Myocyte (in vitro differentiated cells): ENCODE measurements at places on chromosomes 6 and 20. TPM values are rescaled to one million over a fixed set of nuclear protein-coding genes. Genes with fewer than 3 reads are reported as not detected.

DNA sequence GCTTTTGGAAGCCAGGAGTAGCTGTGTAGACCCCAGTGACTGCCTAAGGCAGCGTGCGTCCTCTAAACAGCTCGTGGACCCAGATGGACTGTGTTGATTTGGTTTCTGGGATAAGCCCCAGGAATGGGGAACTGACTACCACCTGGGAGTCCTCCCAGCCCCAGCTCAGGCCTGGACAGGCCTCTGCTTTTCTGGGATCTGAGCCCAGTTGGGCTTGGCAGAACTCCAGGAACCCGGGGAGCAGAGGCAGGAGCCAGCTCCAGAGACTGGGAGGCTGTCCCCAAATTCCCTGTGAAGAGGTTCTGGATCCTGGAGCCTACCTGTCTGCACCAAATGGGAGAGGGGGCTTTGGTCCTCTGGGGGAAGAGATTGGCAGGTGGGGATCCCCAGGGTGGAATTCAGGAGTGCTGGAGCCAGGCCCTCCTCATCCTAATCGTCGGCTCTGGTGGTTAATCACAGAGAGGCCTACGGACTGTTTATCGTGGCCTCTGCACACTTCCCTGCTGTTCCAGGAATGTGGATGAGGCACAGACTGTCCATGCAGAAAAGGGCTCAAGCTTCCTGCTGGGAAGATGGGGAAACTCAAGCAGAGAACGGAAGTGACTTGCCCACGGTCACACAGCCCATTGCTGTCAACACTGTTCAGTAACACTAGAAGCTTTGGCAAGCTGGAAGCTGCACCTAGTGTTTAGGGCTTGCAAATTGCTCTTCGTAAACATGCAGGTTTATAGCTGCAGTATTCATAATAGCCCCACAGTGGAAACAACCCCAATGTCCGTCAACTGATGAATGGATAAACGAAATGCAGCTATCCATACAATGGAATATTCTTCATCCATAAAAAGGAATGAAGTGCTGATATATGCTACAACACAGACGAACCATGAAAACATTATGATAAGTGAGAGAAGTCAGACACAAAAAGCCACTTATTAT, 100.6 kb downstream of the KCNB1 start:
- peak; percentile 51 for DNase-seq

GRCh38 chr6:82364087-82365015, 734 bp downstream of the TPBG start:
- peak; percentile 53 for DNase-seq

DNA sequence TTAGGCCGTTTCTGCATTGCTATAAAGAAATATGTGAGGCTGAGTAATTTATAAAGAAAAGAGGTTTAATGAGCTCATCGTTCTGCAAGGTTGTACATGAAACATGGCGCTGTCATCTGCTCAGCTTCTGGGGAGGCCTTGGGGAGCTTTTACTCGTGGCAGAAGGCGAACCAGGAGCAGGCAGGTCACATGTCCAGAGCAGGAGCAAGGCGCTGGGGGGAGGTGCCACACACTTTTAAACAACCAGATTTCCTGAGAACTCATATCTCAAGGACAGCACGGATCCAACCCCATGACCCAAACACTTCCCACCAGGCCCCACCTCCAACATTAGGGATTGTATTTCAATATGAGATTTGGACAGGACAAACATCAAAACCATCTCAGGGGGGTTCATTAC, 6.4 kb upstream of the SLC13A3 start:
- DNase-seq = no peak

DNA sequence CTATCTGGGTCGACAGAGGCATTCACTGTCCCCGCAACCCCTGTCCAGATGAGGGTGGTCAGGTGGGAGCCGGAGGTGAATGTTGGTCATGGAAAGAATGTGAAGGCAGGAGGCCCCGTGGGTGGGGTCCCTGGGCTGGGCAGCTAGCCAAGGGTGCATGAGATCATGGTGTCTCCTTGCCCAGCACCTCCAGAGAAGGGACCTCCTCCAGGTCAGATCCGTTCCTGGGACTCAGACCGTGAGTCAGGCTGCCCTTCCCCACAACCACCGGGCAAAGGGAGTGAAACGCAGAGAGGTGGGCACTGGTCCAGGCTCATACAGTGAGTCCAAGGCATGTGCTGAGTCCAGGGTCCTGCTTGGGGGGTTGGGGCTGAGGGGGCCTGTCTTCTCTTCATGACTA, 3.5 kb downstream of the FOXS1 start:
- DNase-seq = peak; percentile 29

- no peak for DNase-seq
Measured at GRCh38 chr20:47262008-47262364, 94.5 kb downstream of the ZMYND8 start.

- DNase-seq = peak; percentile 34
Measured at GRCh38 chr20:32168184-32168910, 39.2 kb downstream of the PLAGL2 start.

DNA sequence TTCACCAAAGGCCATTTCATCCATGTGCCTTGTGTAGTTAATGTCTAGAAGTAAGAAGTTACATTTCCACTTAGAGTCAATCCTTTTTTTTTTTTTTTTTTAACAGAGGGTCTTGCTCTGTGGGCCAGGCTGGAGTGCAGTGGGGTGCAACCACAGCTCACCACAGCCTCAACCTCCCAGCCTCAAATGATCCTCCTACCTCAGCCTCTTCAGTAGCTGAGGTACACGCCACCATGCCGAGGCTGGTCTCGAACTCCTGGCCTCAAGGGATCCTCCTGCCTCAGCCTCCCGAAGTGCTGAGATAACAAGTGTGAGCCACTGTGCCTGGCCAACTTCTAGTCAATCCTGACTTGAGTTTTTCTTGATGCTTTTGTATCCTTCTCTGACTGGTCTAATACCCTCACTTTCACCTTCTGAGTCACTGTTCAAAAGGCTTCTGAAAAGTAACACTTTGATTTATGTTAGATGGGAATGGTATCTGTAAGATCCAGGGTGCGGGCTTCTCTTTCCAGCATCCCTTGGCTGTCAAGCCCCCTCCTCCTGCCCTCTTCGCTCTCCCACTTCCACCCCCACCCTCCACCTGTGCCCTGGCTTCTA, 22.1 kb downstream of the TRAM2 start:
- DNase-seq = no peak

- peak; percentile 52 for DNase-seq
Measured at GRCh38 chr20:33431797-33432381, 11.7 kb downstream of the SNTA1 start.

GRCh38 chr20:63262836-63263235, 8.6 kb upstream of the NKAIN4 start:
- no peak for DNase-seq

DNA sequence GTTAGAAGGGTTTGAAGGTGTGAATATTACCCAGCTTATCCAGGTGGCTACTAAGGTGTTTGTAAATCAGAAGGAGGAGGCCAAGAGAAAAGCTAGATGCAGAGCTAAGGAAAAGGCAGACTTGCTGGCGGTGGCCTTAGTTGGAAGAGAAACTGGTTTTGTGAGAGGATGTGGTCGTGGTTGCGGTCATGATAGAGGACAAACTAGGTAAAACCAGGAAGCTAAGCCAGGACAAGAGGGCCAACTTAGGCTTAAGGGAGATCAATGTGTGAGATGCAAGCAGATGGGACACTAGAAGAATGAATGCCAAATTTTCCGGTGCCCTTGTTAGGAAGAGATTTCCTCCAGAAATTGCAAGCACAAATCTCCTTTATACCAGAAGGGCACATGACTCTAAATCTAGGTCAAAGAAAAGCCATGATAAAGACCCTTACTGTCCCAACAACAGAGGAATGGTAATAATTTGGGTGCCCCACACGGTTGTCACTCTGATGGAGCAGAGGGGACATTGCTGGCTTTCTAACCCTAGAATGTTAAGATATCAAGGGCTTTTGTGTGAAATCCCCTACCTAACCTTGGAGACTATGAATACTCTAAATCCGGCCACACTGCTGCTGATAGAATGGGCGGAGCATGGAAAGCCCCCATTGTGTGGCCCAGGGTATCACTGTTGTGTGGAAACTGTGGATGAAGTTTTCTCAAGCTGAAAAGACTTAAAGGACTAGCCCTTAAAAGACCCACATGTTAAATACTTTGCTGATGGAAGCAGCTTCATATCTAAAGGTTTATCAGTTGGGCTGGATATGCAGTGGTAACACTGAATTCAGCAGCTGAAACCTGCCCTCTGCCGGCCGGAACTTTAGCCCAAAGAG, 7.8 kb downstream of the IL22RA2 start:
- no peak for DNase-seq

DNA sequence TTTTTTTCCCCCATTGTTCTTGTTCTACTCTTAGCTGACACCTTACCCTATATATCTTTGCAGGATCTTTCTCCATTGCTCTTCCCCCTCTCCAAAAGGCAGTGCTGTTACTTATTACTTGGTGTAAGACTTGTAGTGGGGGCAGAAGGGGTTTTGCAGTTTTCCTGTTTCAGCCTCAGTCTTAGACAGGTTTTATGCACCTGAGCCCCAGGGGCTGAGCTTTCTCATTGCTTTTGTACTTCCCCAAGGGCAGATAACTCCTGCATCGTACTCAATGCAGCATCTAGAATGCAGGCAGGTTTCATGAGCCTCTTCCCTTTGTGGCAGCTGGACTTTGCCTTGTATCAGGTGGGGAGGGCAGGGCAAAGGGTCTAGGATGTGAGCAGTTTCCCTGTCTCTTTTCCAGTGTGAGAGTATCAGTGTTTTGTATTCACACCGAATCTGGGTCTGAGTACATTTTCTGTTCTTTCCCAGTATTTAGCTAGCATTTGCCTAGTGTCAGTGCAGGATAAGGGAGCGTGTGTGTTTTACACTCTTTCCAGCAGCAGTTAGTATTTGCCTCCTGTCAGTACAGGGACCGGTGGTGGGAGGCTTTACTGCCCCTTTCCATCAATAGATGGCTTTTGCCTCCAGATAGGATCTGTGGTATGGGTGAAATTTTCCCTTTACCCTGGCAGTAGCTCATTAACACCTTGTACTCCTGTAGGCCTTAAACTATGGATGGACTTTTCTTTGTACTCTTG, 19.6 kb downstream of the CYB5R4 start:
- DNase-seq = no peak

GRCh38 chr6:166551754-166552495, 34.6 kb downstream of the RAMACL start:
- no peak for DNase-seq

GRCh38 chr6:24929242-24929641, 6.5 kb downstream of the RIPOR2 start:
- no peak for DNase-seq

DNA sequence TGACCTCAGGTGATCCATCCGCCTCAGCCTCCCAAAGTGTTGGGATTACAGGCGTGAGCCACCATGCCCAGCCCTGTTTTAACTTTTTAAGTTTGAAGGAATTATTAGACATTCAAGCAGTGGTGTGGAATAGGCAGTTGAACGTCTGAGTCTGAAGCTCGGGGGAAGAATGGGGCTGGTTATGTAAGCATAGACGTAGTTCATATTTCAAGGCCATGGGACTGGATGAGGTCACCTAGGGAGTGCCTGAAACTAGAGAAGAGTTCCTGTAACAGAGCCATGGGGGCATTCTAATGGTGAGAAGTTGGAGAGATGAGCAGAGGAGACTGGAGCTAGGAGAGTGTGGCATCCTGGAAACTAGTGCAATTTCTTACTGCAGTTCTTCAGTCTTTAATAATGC, 6.4 kb downstream of the CDKAL1 start:
- peak; percentile 81 for DNase-seq

DNA sequence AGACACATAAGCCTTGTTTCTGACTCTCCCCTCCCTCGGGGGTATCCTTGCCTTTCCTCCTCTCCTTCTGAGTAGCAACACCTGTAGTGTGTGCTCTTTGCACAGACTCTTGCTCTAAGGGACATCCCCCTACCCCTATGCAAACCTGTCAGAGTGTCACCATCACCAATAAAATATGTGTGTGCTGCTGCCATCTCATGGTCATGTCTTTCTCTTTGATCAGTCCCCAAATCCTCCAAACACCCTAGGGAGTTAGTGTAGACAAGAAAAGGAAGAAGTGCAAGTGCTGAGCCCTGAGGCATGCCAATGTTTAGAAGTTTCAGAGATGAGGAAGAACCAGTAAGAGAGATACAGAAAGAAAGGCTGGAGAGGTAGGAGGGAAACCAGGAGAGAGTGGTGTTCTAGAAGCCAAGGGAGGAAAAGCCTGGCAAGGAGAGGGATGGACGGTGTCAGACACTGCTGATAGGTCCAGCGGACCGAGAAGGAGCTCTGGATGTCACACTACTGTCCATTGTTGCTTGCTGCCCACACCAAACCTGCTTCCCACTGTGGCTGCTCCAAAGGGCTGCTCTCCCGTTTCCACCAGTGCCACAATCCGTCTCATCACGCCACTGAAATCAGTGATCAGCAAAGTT, 16.4 kb downstream of the TRMT6 start:
- DNase-seq = peak; percentile 47

DNA sequence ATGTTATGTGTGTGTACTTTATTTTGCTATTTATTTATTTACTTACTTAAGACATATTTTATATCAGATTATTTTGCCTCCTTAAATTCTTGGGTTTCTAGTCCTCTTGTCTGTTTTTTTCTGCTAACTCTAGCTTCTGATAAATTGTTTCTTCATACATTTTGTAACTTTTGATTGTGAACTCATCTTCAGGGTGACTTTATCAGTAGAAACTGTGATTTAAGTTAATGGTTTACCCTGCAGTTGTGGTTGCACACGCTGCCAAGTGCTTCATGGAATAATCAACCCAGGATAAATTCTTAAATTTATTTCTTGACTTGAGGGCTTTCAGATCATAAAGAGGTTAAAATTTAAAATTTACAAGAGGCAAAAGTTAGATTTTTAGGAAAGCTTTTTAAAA, 173.3 kb downstream of the CENPW start:
- DNase-seq = no peak

DNA sequence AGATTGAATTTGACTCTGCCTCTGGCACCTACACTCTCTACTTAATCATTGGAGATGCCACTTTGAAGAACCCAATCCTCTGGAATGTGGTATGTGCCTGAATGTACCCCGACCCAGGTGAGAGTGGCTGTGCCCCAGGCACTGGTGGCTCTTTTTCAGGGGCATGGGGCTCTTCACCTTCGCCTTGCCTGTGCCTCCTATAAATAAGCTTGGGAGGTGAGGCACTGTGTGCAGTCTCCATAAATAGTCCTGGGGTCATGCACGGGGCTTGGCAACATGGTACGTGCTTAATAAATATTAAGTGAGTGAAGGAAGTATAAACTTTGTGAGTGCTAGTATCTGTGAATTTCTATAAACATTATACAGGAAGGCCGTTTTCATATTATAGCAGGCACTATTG, 33.0 kb downstream of the GHRH start:
- DNase-seq = no peak

CST5 gene
- not detected in 2 replicates for total RNA-seq

SIGLEC1 gene
- total RNA-seq = 0.53 and 1.3 TPM in 2 replicates

VSTM2L gene
- 77.5 and 139 TPM in 2 replicates for total RNA-seq

DEFB132 gene
- not detected in 2 replicates for total RNA-seq

TCP11 gene
- total RNA-seq = not detected in 2 replicates

TBX18 gene
- 22.6 and 26.7 TPM in 2 replicates for total RNA-seq

DEF6 gene
- total RNA-seq = 0.31 TPM in 1 of 2 replicates, not detected in the other

PTCRA gene
- total RNA-seq = not detected in 2 replicates

NOX3 gene
- not detected in 2 replicates for total RNA-seq
